ENCODE measurements at places on chromosomes 7 and 10.

DNA sequence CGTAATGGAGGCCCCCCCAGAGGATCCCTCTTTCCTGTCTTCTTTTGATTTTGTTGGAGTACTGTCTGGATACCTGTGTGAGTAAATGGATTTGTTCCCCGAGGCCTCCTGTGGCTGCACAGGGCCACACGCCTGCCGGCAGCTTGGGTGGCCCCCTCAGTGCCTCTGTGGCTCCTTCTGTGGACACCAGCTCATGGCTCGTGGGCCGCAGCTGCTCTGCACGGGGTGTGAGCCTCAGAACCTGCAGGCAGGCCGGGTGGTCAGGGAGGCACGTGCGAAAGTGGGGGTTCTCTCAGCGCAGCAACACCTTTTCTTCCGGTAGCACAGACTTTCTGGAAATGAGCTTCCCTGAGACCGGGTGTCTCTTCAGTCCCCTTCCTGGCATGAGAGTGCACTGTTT, 70.3 kb downstream of the WDR37 start:
- DNase-seq: no peak

- no peak for DNase-seq
Observed at GRCh38 chr7:87541648-87542047, 59.0 kb downstream of the ABCB1 start.

- DNase-seq: no peak
Observed at GRCh38 chr7:137890449-137890921, 43.7 kb upstream of the DGKI start.

DNA sequence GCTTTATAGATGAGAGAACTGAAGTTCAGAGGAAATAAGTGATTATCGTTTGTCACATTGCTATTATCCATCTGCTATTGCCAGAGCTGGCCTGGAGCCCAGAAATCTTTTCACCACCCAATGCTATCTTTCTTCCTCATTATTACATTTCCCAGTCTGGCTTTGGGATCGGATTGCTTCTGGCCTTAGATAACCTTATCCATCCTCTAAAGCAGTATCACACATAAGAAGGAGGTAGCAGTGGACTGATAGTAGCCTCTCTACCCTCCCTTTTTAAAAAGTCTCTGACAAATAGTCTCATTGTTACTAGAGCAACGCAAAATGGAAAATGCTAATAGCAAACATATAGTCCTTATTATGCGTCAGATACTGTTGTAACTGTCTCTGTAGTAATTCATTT, 1.3 kb upstream of the CLDN12 start:
- DNase-seq: no peak

DNA sequence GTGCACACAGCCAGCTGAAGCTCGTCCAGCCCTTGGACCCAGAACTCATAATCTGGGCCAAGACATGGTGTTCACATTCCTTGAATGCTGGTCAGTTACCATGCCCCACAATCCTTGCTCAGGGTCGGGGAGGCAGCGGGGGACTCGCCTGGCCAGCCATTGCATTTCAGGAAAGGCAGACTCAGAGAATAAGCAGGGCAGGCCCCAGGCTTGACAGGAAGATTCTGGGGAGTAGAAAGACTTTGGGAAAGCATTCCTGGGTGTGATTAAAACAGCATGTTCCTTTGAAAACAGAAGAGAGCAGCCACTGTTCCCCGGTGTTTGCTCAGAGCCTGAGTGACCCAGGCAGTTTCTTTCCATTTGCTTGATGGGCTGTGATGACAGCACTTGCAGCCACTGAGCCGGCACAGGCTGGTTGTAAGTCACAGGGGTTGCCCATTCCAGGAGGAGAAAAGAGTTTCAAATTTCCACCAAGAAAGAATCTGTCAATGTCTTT, 473.7 kb downstream of the TYW1 start:
- DNase-seq: no peak

- no peak for DNase-seq
Observed at GRCh38 chr7:106038916-106039315, 73.2 kb downstream of the SYPL1 start.
